ENCODE measurements at places on chromosomes 7 and 10.
A peak's percentile ranks its signal among the peaks of the same experiment; 100 is the strongest.

DNA sequence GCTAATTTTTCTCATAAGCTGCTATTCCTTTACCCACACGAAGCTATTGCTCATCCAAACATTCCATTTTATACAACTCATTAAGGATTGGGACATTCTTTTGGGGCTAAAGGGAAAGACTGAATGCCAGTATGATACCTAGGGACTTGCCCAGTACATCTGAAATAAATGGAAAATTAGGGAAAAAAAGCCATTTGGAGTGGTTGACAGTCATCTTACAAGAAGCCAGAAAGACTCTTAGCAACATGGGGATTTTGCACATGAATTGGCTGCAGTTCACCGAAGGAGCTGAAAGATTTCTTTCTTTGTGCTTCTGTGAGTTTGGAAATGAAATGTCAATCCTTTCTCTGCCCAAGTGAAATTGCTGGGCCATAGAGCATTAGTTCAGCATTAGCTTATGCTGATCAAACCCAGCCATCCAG, 43.3 kb upstream of the MTURN start:
- no peak for DNase-seq

GRCh38 chr10:34134602-34135001, 680.5 kb downstream of the PARD3 start:
- no peak for DNase-seq

GRCh38 chr7:86485827-86486226, 157.9 kb upstream of the GRM3 start:
- no peak for DNase-seq

- DNase-seq = no peak
These were observed 497.6 kb upstream of the PHF14 start for GRCh38 chr7:10475940-10476641.

DNA sequence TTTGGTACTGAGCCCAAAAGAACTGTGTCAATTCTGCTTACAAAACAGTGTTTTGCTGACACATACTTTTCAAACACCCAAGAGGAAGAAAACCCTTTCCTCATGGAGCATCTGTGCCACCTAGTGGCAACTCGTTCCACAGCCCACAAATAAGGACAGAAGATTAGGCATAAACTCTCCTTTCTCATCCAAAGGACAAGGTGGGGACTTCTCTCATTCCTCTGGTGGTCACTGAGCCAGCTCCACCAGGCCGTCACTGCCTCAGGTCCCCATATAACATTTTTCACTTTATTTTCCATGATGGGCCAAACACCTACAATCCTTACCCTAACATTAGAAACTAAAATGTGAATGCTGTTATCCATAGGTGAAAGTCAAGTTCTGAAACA, 76.9 kb downstream of the RNF216 start:
- peak; percentile 81 for DNase-seq

Measured in CD4-positive, alpha-beta T cell treated with Interleukin-4 for 4 hours (primary cell).